ENCODE measurements at places on chromosomes 5 and 9. TPM values are rescaled to one million over a fixed set of nuclear protein-coding genes. Genes with fewer than 3 reads are reported as not detected.

ANKRD55 gene
- total RNA-seq: 3.4 TPM

DNA sequence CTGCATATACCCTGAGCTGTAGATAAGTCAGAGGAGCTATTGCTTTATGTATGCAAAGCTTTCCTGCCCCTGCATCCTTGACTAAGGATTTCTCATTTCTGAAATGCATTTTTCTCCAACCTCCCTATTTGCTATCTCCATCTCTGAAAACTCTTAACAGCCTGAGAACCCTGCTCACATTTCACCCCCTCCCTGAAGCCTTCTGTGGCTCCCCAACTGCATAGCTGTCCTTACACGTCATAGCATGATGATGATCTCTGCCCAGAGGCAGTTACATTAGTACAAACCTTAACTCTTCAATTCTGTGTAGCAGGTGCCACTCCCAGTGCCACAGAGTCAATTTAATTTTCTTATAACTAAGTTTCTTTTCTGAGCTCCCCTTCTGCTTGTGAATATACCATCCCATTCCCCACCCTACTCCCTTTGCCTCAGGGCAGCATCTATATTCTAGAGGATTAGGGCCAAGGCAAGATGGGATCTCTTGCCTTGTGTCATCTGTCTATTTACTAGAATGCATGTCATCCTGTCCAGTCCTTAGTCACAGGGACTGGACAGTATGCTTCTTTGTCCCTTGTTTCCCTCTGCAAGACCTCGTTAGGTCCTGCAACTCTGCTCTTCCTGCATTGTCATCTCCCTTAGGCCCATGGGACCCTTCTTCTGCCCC lies 149.7 kb upstream of the SPRY4 start:
- H3K27ac ChIP-seq: peak overlapping the region; percentile 39
- H3K4me1 ChIP-seq: peaks cover 25% of the 10 kb centered on the region
- no peak overlapping the region for H3K4me3 ChIP-seq
- H3K27me3 ChIP-seq: peaks cover 7% of the 10 kb centered on the region

GRCh38 chr9:1879501-1879900 lies 135.6 kb upstream of the SMARCA2 start:
- DNase-seq: peak; percentile 54
- H3K36me3 ChIP-seq: no peaks in the 10 kb centered on the region
- peaks cover 33% of the 10 kb centered on the region for H3K4me1 ChIP-seq
- H3K4me3 ChIP-seq: no peak overlapping the region

DNA sequence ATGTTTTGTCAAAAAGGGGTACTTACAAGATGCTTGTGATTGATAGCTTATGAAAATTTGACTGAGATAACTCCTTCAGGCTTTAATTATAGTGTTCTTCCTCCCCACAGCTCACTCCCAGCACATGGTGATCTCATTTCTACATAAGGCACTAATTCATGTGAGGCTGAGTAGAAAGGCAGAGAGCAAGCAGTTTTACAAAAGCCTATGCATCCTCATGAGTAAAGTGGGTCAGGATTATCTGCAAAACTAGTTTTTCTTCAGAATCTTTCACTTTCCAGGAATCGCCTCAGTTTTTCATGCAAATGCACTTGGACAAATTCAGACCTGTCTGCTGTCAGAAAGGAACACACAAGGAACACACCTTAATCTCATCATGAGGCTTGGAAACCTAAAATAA lies 92.1 kb upstream of the FBN2 start:
- H3K4me3 ChIP-seq: no peak overlapping the region
- peaks cover 2% of the 10 kb centered on the region for H3K36me3 ChIP-seq
- H3K27me3 ChIP-seq: no peaks in the 10 kb centered on the region
- no peak overlapping the region for H3K27ac ChIP-seq
- H3K4me1 ChIP-seq: no peaks in the 10 kb centered on the region

- H3K4me1 ChIP-seq: peaks cover 4% of the 10 kb centered on the region
- no peak overlapping the region for H3K4me3 ChIP-seq
- DNase-seq: no peak
- no peaks in the 10 kb centered on the region for H3K36me3 ChIP-seq
Observed at GRCh38 chr5:82721087-82721410, 356.1 kb downstream of the TMEM167A start.

GRCh38 chr5:106376522-106376921 lies 1294.2 kb downstream of the EFNA5 start:
- no peak overlapping the region for H3K27ac ChIP-seq
- no peaks in the 10 kb centered on the region for H3K4me1 ChIP-seq
- no peaks in the 10 kb centered on the region for H3K27me3 ChIP-seq

GRCh38 chr5:93477816-93478215 lies 103.2 kb downstream of the NR2F1-AS1 start:
- H3K36me3 ChIP-seq: no peaks in the 10 kb centered on the region
- no peak overlapping the region for H3K4me3 ChIP-seq
- no peaks in the 10 kb centered on the region for H3K27me3 ChIP-seq
- H3K27ac ChIP-seq: no peak overlapping the region

GABRA1 gene
- total RNA-seq: not detected

GRCh38 chr9:98989036-98990000 lies 45.6 kb downstream of the COL15A1 start:
- no peaks in the 10 kb centered on the region for H3K36me3 ChIP-seq
- no peak overlapping the region for H3K27ac ChIP-seq
- no peaks in the 10 kb centered on the region for H3K27me3 ChIP-seq

PTGR1 gene
- 3.0 TPM for total RNA-seq

DNA sequence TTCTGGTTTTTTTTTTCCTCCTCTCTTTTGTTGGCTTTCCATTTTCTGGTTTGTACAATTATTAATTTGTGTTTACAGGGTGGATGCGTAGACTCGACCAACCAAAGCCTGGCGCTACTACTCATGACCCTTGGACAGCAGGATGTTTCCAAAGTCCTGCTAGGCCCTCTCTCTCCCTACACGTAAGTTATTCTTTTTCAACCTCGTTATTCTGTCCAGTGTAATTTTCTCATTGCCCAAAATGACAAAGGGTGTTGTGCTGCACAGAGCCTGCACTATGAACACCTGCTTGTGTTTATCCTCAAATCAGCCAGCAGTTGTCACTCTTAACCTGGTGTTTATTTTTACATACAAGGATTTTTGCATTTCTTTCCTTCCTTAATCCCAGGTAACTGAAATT lies 56.6 kb downstream of the RCL1 start:
- no peaks in the 10 kb centered on the region for H3K27me3 ChIP-seq
- H3K36me3 ChIP-seq: peaks cover 15% of the 10 kb centered on the region
- H3K27ac ChIP-seq: no peak overlapping the region
- no peak overlapping the region for H3K4me3 ChIP-seq

TMEM252 gene
- total RNA-seq: not detected

SIT1 gene
- total RNA-seq: 61.4 TPM

- no peak for DNase-seq
- peaks cover 15% of the 10 kb centered on the region for H3K27me3 ChIP-seq
- H3K4me1 ChIP-seq: no peaks in the 10 kb centered on the region
- H3K27ac ChIP-seq: no peak overlapping the region
Observed at GRCh38 chr9:71326360-71326759, 204.9 kb upstream of the TRPM3 start.

- no peaks in the 10 kb centered on the region for H3K36me3 ChIP-seq
- H3K27ac ChIP-seq: no peak overlapping the region
- no peak for DNase-seq
- peaks cover 80% of the 10 kb centered on the region for H3K27me3 ChIP-seq
- peak overlapping the region; percentile 81 for H3K4me3 ChIP-seq
Observed at GRCh38 chr5:55173687-55174230, 782 bp upstream of the CDC20B start.

PCDHGA5 gene
- total RNA-seq: 0.12 TPM

GRCh38 chr9:96203867-96204501 lies 98.0 kb downstream of the HSD17B3 start:
- no peak for DNase-seq
- H3K4me1 ChIP-seq: peaks cover 2% of the 10 kb centered on the region
- no peaks in the 10 kb centered on the region for H3K36me3 ChIP-seq
- H3K27ac ChIP-seq: no peak overlapping the region
- peaks cover 14% of the 10 kb centered on the region for H3K27me3 ChIP-seq

GRCh38 chr5:96654209-96654608 lies 8.0 kb upstream of the CAST start:
- peak overlapping the region; percentile 23 for H3K4me3 ChIP-seq
- peaks cover 73% of the 10 kb centered on the region for H3K27me3 ChIP-seq
- no peaks in the 10 kb centered on the region for H3K36me3 ChIP-seq
- no peak for DNase-seq

DNA sequence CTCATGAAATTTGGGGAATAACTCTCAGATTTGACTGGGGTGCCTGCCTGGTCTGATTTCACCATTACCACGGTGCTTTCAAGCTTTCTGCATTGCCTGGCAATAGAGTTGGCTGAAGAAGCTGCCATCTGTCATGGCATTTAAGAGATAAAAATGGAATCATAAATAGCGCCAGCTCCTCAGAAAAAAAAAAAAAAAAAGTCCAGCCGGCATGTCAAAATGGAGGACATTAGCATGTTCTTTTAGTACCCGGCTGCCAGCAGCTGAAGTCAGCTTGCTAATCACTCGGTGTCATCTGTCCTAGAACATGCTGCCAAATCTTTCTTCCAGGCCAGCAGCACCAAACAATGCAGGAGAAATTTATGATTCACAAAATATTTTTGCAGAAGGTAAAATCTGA lies 57.7 kb upstream of the CER1 start:
- H3K4me1 ChIP-seq: no peaks in the 10 kb centered on the region
- no peaks in the 10 kb centered on the region for H3K36me3 ChIP-seq
- H3K27ac ChIP-seq: no peak overlapping the region
- no peak for DNase-seq
- peaks cover 6% of the 10 kb centered on the region for H3K27me3 ChIP-seq

DNA sequence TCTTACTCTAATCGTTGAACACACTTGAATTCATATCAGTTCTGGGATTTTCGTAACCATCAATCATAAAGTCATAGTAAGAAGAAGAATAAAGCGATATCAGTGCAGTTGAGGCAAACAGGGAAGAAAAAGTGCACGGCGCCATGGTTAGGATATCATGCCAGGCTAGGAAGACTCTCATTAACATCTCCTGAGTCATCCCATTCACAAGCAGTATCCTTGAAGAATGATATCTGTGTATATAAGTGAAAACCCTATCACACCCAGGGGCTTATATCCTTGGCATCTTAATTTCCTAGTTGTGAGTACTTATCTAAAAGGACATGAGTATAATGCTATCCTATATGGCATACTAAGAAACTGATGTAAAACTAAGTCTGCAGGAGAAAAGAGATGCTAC lies 38.6 kb downstream of the NFIB start:
- peaks cover 31% of the 10 kb centered on the region for H3K27me3 ChIP-seq
- no peak for DNase-seq
- no peak overlapping the region for H3K4me3 ChIP-seq

DNA sequence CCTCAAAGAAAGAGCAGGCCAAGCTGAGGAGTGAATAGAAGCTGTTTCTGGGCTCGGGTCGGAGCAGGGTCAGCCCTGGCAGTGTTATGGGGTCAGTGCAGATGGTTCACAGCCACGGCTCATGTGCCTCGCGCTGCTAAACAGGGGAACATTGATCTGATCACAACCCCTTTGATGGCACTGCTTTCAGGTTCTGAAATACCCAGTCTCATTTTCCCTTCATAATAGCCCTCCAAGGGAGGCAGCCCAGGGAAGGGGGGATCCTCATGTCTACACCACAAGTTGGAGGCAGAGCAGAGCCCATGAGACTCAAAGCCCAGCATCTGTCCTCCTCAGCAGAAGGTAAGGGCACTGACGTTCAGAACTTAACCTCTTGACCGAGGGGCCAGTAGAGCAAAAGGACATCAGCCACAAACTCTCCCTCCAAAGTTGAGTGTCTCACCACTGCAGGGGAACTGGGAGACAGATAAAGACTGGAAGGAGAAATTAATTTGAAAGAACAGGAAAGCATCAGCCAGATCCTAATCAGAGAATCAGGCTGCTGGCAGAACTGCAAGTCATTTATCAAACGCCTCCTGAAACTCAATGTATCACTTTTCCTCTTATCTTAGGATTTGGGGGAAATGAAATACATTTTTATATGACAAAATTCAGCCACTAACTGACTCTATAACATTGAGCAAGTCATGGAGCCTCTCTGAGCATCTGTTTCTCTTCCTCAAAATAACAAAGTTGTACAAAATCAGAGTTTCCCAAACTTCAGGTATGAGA lies 110.6 kb downstream of the SH3TC2 start:
- peaks cover 5% of the 10 kb centered on the region for H3K27me3 ChIP-seq
- no peak overlapping the region for H3K27ac ChIP-seq
- H3K36me3 ChIP-seq: no peaks in the 10 kb centered on the region
- DNase-seq: no peak
- H3K4me3 ChIP-seq: no peak overlapping the region

VLDLR gene
- total RNA-seq: 18.0 TPM

DNA sequence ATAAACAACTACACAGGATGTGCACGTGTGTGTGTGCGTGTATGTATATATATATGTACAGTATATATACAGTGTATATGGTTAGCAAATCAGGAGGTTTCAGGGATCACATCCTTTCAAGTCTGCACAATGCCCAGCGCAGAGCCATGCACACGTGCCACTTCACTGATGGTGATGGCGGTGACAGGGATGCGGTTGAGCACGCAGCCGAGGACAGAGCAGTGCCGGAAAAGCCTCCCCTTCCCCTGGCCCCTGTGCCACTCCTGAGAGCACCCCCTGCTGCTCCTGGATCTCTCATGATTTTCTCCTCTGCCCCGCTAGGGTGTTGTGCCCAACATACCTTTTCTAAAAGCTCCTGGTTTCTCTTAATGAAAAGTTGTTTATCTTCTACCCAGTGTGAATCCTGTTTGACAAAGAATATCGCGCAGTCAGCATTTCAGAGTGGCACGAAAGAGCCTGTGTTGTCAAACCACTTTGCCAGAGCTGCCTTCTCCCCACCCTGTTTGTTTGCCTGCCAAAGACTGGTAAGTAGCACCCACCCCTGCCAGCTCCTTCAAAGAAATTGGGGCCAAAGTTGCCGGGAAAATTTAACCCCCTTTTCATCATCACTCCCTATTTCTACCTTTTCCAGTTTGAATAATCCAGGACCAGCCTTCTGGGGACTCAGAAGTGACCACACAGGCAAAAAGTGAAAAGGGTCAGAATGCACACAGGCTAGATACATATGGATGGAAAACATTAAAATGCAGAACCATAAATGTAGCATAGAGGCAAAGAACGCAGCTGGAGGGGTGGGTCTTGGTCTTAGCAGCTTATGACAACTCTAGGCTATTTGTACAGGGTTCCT lies 126.2 kb upstream of the DPYSL3 start:
- H3K4me3 ChIP-seq: no peak overlapping the region
- no peaks in the 10 kb centered on the region for H3K4me1 ChIP-seq
- no peak overlapping the region for H3K27ac ChIP-seq
- DNase-seq: no peak

- no peaks in the 10 kb centered on the region for H3K4me1 ChIP-seq
- no peak overlapping the region for H3K27ac ChIP-seq
Observed at GRCh38 chr9:103714992-103715391, 379.1 kb upstream of the SMC2 start.

SLIT3 gene
- total RNA-seq: 1.7 TPM

FASTKD3 gene
- total RNA-seq: 8.5 TPM

- no peak overlapping the region for H3K4me3 ChIP-seq
- no peaks in the 10 kb centered on the region for H3K27me3 ChIP-seq
- no peak for DNase-seq
- peaks cover 9% of the 10 kb centered on the region for H3K4me1 ChIP-seq
- no peaks in the 10 kb centered on the region for H3K36me3 ChIP-seq
Observed at GRCh38 chr9:111516061-111516465, 8.9 kb upstream of the ZNF483 start.

- no peak for DNase-seq
- no peaks in the 10 kb centered on the region for H3K36me3 ChIP-seq
- H3K4me1 ChIP-seq: no peaks in the 10 kb centered on the region
- no peaks in the 10 kb centered on the region for H3K27me3 ChIP-seq
- H3K27ac ChIP-seq: no peak overlapping the region
Observed at GRCh38 chr5:122639864-122640263, 135.0 kb upstream of the SNX2 start.

CXCL14 gene
- not detected for total RNA-seq

GRCh38 chr9:4514252-4515128 lies 24.2 kb downstream of the SLC1A1 start:
- DNase-seq: no peak
- no peak overlapping the region for H3K4me3 ChIP-seq
- H3K36me3 ChIP-seq: no peaks in the 10 kb centered on the region
- peaks cover 11% of the 10 kb centered on the region for H3K4me1 ChIP-seq

FOXD1 gene
- 0.55 TPM for total RNA-seq

Data from activated T-cell treated with anti-CD3 and anti-CD28 coated beads, Interleukin-2, amount 50 U/mL, for 72 hours (primary cell).